ENCODE measurements at places on chromosomes 1 and 21.

GRCh38 chr1:54874079-54874830 lies 12.7 kb downstream of the DHCR24 start:
- DNase-seq = no peak

GRCh38 chr1:169594391-169594790 lies 8.1 kb upstream of the F5 start:
- DNase-seq = no peak

DNA sequence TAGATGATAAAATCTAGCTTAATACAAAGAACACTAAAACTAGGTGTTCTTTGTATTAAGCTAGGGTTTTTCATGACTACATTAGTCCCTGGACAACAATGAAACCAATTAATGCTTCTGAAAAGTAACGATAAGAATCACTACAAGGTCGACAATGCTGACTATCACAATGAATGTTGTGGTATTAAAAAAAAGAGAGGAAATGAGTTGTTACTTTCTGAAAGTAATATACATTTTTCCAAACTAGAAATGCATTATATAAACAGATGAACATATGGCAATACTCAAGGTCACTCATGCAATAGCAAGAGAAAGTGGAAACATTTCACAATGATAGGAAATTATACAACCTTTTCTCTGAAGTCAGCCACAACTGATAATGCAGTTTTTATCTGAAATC lies 19.0 kb downstream of the DPH5 start:
- no peak for DNase-seq

DNA sequence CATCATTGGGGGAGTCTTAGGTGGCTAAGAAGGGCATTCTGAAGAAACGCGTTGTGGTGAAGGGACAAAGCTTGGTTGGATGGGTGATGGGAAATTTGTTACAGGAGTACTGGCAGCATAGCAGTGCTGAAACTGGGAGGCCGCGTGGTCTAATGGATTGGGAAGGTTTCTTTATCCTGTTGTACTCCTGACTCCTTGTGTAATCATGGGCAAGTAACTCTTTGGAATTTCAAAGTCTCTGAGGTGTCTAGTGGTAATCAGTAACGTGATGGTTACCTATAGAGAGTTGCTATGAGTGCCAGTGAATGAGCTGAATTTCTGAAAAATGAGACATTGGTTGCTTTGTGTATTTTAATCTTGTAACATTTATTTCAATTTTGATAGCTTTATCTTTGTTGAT lies 18.5 kb downstream of the DONSON start:
- no peak for DNase-seq

GRCh38 chr21:31866077-31866511 lies 6.7 kb upstream of the HUNK start:
- DNase-seq = peak; percentile 45

GRCh38 chr1:80076469-80076868 lies 1069.9 kb upstream of the ADGRL4 start:
- DNase-seq = no peak

- peak; percentile 36 for DNase-seq
These were observed 17.0 kb downstream of the MAP7D1 start for GRCh38 chr1:36172983-36173382.

DNA sequence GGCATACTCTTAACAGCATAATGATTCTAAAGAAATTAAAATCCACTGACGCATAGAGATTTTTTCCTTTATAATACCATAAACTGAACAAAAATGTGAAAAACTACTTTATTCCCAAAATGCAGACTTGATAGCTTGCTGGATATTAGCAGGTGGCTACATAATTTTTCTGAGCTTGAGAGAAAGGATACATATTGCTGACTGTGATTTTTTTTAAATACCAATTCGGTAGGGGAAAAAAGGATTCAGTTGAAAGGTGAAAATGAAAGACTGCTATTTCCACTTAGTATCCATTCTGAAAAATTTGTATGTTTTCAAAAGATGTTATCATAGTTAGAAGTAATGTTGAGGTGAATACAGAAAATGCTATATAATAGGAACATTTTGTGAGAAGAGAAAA lies 90.0 kb upstream of the MAP1LC3C start:
- DNase-seq = no peak

DNA sequence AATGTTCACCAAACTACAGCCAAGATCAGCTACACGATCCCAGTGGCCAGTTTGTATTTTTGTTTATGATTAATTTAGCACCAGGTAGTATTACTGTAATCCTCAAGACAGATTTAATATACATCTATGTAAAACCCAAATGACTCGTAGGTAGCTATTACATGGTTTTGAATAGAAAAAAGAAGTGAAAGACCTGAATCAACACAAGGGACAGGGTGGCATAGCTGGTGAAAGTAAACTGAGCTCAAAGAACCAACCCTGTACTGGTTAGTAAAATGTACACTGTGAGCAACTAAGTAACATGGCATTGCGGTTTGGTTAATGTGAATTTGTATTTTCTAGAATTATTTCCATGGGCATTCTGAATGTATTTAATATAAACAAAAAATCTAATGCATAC lies 8.8 kb downstream of the GPATCH2 start:
- DNase-seq = no peak

DNA sequence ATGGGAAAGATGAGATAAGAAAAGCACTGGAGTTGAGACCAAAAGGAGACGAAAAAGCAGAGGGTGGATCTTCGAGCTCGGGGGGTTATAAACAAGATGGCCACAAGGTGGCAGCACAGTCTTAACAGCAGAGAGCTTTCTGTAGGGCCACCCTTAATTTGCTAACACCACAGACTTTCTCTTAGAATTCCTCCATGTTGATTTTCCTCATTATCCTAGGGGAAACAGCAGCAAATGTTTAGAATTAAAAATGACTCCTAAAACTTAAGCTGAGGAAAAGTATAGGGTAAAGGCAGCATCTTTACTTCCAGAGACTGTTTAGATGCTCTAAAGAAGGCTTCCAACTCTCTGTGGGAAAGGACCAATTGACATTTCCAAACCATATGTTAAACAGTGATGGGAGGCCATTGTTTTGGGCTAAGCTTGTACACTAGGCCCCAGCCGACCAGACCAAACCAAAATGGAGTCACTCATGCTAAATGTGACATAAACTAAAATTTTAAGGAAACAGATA lies 2.5 kb upstream of the APOBEC4 start:
- DNase-seq = peak; percentile 63

DNA sequence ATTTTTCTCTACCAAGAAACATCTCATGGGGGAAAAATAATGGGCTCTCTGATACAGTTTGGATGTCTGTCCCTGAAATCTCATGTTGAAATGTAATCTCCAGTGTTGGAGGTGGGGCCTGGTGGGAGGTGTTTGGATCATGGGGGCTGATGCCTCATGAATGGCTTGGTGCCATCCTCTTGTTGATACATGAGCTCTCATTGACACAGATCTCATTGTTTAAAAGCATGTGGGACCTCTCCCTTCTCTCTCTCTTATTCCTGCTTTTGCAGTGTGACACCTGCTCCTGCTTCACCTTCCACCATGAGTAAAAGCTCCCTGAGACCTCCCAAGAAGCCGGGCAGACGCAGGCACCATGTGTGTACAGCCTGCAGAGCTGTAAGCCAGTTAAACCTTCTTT lies 332.5 kb upstream of the NRIP1 start:
- DNase-seq = no peak

DNA sequence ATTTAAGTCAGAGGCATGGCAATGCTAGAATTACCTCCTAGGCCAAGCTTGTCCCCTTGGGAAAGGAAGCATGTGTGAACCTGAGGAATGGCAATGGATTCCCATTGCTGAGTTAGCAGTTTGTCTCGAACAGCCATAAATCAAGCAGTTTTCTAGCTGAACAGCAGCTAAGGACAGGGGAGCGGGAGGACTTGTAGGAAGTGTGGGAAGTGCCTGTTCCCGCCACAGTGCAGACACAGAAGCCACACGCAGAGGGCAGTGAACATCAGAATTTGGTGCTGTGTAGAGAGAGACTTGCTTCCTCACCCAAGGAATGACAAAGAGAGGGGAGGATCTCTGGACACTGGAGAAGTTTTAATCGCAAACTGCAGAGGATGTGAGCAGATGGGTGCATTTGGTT lies 3.8 kb downstream of the PHGDH start:
- no peak for DNase-seq

DNA sequence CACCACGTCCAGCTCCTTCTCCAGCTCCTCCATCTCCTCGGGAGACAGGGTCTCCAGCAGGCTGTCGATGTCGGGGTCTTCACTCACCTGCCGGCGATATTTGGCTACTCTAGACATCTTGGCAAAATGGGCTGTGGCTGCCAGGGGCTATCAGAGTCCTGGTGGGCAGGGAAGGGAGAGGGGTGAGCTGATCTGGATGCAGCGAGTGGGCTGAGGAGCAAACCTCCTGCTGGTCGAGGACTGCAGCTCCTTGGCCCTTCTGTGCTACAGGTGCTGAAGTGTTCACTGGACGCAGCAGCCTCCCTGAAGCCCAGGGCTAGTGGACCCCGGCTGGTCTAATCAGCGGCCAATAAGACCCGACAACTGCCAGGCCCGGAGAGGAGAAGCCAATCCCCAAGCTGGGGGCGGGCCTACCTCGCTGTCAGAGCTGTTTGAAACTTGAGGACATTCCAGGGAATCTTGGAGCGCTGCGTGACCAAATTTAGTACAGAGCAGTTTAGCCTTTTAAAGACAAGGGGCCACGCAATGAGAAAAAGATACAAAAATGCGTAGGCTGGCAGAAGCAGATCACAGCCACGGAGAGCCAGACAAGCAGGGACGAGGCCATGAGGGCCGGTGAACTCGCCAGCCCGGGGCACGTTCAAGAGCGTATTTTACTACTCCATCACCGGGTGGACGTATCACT lies at the start of gene LMOD1:
Gene LMOD1, minus strand, starts transcription at position 325 of the 685 bp plus-strand sequence. Its CDS starts 208 bp downstream, at position 117.
- DNase-seq = peak; percentile 91

- no peak for DNase-seq
These were observed 1.5 kb upstream of the BATF3 start for GRCh38 chr1:212700892-212701819.

DNA sequence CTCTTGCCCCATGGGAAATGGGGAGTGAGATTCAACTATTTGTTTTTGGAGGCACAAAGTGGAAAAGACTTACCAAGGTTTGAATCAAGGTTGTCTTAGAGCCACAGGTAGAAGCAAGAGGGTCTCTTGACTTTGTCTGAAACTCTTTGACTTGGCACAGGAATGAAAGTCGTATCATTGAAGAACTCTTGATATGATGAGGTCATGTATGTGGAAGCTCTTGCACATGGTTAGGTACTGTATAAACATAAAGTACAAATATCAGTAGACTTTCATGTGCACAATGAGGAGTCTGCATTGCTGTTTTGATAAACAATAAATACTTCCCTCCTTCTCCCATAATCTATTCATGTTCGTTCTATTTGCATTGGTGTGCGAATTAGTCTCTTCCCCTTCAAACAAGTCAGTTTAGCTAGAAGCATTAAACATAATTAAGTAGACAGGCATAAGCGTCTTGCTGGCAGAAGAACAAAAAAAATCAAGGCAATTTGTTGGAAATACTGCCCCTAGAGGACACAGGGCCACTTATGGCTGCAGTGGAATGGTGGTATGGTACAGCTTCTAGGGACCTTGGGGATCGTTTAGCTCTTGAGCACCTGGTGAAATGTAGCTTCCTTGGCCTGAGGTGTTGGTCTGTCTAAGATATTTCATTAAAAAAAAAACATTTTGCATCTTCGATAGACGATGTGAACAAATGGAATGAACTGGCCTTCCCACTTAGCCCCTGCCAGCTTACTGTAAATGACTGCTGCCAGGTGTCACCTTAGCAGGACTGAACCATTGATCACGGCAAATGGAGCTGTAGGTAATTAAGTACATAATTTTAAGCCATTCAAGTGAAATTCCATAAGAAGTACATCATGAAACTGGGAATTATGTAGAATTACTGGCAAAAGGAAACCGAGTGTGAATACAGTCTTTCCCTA lies 218.0 kb upstream of the GALNT2 start:
- DNase-seq = no peak

- no peak for DNase-seq
These were observed 279.3 kb upstream of the VAMP3 start for GRCh38 chr1:7491818-7492173.

DNA sequence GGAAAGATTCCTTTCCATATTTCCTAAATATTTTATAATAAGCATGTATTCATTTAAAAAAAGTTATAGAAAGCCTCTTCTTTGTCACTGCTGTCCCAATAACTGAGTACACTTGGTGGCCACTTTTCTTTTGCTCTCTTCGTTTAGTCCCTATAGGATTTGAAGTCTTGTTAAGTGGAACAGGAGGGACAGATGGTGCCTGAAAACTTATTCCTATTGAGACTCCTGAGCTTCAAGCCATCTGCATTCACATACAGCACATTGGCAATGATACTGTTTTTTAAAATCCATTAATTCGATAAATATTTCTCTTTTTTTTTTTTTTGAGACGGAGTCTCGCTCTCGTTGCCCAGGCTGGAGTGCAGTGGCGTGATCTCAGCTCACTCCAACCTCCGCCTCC lies 2.0 kb upstream of the ZBTB40 start:
- no peak for DNase-seq

DNA sequence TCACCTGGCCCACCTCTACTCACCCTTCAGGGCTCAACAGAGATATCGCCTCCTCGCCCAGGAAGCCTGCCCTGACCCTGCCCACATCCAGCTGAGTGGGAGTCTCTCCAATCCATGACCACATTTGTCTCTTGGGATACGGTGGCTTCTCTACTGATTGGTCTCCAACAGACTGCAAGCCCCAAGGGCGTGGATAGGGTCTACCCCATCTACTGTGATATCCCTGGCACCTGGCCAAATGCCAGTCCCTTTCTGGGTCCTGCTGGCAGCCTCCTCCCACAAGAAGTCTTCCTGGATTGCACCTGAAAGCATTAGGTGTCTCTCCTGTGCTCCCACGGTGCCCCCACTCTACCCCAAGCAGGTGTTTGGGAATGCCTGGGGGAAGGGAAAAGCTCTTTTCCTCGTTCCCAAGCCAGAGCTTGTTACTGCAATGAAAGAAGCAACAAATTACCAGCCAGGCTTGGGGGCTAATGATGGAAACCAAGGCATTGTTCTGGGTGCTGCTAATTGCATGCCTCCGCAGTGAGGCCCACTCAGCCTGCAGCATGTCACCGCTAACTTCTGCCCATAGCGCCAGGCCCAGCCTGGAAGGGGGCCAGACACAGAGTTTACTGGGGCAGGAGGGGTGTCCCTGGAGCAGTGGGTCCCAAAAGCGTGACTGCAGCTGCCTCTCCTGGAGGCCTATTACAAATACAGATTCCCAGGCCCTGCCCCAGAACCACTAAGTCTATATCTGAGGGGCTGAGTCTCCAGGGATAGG lies 90.7 kb upstream of the IFFO2 start:
- DNase-seq = no peak

DNA sequence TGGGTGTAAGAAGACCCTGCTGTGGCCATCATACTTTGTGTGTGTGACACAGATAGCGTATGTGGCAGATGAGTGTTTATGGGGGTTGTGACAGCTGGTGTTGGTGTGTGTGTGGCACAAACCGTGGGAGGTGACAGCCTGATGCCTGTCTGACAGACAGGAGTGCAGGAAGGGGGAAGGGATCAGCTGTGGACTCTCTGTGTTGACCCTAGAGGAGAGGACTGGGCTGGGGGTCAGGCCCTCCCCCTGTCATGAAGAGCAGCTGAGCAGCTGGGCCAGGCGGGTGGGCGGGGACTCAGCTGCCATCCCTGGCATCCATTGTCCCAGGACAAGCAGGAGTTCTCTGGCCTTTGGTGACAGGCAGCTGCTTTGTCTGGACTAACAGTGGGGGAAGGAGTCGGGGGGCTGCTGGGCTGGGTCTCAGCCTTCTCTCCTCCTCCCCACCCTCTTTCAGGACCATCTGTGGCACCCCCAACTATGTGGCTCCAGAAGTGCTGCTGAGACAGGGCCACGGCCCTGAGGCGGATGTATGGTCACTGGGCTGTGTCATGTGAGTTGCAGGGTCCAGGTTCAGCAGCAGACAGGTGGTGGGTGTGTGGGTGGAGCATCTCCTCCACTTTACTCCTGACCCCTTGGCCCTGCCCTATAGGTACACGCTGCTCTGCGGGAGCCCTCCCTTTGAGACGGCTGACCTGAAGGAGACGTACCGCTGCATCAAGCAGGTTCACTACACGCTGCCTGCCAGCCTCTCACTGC lies 2.3 kb downstream of the PLK3 start:
- no peak for DNase-seq

All from fibroblast of skin of left quadriceps (primary cell).